ENCODE measurements at places on chromosomes 4 and X.

DNA sequence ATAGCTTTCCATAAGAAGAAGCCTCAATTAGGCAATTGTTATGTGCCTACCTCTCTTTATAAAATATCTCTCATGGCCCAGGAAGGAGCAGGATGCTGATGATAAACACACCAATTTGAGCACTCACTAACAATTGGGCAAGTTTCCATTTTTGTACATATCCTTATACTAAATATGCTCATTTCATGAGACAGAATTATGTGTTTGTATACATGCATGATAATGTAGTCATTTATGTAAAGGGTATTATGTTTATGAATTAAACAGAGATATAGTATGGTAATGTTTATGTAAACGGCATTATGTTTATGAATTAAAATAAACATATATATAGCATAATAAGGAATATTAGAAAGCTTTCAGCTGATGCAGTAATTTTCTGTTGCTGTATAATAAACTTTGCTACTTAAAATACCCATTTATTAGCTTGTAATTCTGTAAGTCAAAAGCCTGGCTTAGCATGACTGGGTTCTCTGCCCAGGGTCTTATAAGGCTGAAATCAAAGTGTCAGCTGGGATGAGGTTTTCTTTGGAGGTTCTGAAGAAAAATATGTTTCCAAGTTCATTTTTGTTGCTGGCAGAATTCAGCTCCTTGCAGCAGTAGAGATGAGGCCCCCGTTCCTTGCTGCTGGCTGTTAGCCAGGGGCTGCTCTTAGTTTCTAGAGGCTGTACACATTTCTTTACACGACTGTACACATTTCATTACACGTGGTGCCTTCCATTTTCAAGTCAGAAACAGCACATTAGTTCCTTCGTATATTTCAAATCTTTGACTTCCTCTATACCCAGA lies 89.0 kb downstream of the GLRA2 start:
- DNase-seq: no peak

- no peak for DNase-seq
These were observed 8.8 kb upstream of the IL3RA start for GRCh38 chrX:1327651-1328304.

DNA sequence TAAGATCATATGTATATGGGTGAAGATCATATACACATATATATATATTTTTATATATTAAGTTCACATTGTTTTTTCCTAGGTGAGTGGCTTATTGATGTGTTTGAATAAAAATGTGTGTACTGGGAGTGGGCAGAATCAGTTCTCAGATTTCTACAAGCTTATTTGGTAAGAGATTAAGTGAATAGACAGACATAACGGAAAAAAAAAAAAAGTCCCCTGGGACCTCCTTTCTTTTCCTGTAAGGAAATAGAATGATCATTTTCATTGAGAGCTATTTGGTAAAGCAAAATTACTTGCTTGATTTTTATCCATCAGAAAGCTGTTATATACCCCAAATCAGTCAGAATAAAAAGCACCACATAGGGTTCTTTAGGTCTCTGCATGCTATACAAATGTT lies 597.7 kb downstream of the PCDH18 start:
- DNase-seq: no peak

DNA sequence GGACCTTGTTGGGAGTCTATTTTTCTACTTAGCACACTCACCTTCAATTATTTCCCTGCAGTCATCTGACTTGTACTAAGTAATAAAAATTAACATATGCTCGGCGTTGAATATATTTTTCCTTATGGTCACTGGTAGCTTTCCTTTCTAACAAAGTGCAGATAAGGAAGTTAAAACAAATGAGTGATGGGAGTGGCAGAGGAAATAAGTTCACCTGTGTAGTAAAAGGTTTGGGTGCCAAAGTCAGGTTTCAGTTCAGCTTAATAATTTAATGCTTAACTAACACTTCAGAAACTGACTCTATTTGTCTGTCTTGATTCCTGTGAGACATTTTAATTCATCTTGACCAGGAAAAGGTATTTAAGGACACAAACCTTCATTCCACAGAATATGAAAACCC lies 184.4 kb downstream of the PCDH7 start:
- no peak for DNase-seq

- no peak for DNase-seq
These were observed 346.6 kb downstream of the FBXO8 start for GRCh38 chr4:173936861-173937260.

- no peak for DNase-seq
These were observed 156.3 kb upstream of the NOCT start for GRCh38 chr4:138859254-138859653.

DNA sequence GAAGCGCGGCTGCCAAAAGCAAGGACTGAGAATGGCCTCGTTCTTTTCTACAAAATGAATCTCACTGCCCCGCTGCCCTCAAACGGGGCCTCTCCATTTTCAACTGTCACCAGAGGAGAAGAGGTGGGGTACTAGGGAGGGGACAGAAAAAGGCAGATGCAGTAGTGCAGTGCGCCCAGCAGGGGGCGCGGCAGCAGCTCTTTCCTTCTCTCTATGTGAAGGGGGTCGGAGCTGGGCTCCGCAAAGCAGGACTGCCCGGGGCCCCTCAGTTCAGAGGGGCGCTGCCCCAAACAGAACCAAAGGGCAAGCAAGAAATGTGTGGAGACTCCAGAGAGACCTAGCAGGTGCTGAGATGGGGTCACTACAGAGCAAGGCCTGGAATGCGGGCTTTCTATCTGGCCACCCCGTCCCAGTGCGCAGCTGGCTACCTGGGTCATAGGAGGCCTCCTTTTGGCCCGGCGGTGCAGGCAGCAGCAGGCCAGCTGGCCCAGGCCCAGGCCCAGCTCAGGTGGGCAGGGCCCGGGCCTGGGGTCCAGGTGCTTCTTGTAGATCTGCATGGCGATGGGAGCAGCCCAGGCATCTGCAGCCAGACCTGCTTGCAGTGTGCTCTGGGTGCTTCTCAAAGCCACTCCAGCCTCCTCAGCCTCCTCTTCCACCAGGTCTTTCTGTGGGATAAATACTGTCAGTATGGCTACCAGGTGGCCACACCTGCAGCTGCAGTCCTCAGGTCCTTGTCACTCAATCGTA lies 5.9 kb downstream of the IRAK1 start:
- no peak for DNase-seq
